ENCODE measurements at places on chromosomes 5 and 9.

DNA sequence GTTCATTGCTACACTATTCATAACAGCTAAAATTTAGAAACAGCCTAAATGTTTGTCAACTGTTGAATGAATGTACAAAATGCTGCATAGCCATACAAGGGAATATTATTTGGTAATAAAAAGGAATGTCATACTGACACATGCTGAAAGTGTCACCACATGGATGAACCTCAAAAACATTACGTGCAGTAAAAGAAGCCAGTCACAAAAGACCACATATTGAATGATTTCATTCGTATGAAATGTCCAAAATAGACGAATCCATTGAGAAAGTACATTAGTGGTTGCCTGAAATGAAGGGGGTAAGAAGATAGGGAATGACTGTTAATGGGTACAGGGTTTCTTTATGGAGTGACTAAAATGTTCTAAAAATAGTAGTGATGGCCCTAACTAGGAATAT, 11.6 kb upstream of the ECM2 start:
- DNase-seq = no peak

DNA sequence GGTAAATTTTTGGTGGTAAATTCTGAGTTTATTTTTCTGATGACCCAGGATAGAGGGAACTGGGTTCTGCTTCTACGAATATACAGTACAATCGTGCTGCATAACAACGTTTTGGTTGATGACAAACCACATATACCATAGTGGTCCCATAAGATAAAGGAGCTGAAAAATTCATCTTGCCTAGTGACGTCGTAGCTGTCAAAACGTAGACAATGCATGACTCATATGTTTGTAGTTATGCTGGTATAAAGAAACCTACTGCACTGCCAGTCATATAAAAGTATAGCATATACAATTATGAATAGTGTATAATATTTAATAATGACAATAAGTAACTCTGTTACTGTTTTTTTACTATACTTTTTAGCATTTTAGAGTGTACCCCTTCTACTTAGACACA, 244.0 kb downstream of the GAS1 start:
- DNase-seq = no peak

DNA sequence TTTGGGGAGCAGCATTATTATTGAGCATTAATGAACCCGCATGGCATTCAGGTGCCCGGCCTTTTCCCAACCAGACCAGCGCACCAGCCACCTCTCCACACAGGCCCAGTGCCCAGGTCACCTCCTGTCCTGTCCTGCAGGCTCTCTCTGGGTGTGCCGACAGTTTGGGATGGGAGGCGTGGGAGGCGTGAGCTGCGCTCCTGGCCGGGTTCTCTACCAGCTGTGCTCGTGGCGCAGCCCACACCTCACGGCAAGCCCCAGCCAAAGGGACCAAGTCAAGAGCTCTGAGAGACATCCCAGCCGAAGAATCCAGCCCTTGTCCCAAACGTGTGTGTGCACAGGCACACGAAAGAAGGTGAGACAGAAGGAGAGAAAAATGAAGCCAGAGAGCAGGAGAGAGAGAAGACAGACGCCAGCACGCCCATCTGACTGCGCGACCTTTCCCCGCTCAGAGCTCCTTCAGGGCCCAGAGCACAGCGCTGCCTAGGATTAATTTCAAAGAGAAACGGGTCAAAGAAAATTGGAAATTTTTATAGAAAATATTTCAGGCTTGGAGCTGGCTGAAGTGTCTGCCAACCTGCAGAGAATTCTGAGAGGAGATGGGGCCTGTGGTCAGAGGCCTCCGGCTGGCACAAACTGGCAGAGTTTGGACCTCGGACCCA, 81.7 kb downstream of the ADAMTS2 start:
- no peak for DNase-seq

DNA sequence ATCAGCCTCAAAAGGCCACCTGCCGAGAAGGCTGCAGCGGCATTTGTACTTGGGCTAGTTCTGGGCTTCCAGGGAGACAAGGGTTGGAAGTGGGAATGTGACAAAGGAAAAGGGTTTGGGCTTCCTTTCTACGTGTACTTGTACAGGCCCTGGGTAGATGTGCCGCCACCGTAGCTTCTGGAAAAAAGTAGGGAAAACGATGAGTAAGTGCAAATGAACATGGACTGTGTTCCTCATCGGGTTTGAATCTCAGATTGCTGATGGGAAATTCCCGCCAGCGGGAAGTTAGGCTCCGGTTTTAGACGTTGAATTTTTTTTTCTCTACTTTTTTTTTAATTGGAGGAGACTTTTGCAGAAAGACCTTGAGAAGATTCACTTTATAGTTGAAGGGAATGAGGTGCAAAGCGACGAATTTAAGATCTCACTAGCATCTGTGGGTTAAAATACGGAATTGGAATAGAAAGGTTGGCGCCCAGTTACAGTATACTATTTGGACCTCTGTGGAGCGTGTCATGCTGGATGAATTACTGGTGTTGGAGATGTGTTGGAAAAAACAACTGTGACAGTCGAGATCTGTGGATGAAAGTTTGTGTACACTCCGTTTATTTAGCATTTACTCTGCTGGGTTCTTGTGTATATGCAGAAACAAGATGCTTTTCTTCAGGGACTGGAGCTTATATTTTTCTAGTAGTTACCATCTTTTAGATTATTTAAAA, 1.2 kb downstream of the G3BP1 start:
- DNase-seq = no peak

GRCh38 chr9:112647596-112647995, 70.3 kb downstream of the INIP start:
- DNase-seq = no peak

DNA sequence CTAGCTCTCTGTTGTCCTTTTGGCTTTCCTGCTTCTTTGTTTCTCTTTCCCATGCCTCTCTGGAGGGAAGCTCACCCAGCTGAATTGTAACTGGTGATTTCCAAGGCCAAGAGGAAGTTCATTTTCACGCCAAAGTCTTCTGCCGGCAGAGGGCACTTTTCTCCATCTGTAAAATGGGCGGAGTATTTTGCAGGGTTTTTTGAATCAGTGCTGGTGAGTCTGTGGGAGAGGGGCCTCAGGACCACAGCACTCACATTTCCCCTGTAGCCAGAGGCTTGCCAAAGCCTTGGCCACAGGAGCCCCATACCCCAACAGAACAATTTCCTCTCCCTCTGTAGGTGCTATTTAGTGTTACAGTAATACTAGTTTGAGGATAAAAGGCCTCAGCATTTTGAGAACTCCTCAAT, 42.3 kb upstream of the MATR3 start:
- no peak for DNase-seq

DNA sequence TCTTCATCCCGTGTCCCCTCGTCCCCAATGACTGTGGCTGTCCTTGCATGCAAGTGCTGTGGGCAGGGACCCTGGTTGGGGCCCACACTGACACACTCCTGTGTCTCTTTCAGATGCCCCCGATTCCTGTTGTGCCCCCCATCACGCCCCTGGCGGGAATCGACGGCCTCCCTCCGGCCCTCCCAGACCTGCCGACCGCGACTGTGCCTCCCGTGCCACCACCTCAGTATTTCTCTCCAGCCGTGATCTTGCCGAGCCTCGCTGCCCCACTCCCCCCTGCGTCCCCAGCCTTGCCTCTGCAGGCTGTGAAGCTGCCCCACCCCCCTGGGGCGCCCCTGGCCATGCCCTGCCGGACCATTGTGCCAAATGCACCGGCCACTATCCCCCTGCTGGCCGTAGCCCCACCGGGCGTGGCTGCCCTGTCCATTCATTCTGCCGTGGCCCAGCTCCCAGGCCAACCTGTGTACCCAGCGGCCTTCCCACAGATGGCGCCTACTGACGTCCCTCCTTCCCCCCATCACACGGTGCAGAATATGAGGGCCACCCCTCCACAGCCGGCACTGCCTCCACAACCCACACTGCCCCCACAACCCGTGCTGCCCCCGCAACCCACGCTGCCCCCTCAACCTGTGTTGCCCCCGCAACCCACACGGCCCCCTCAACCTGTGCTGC, 75.0 kb downstream of the WNK2 start:
- no peak for DNase-seq

- DNase-seq = no peak
These were observed 289.3 kb downstream of the KIAA0825 start for GRCh38 chr5:94329115-94329514.

GRCh38 chr9:111730937-111731567, 63.7 kb downstream of the SHOC1 start:
- no peak for DNase-seq

- peak; percentile 86 for DNase-seq
These were observed 20.5 kb upstream of the GLRX start for GRCh38 chr5:95842854-95843544.

DNA sequence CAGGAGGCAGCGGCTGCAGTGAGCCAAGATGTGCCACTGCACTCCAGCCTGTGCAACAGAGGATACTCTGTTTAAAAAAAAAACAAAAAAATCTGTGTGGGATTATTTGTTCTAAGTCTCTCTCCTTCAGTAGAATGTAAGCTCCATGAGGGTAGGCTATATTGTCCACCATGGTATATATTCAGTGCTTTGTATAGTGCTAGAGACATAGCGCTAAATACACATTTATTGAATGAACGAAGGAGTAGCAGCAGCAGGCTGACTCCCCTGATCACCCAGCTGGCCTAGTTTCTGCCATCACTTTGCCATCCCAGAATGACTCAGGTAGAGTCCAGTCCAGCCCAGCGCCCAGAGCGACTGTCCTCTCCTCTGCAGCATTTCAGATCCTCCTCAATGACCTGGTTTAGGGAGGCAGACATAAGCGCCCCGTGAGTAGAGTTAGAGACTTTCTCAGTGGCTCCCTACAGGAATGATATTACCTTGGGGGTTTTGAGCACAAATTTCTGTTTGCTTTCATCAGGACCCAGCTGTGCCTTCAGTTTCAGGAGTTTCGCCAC, 716 bp downstream of the HARS1 start:
- no peak for DNase-seq

DNA sequence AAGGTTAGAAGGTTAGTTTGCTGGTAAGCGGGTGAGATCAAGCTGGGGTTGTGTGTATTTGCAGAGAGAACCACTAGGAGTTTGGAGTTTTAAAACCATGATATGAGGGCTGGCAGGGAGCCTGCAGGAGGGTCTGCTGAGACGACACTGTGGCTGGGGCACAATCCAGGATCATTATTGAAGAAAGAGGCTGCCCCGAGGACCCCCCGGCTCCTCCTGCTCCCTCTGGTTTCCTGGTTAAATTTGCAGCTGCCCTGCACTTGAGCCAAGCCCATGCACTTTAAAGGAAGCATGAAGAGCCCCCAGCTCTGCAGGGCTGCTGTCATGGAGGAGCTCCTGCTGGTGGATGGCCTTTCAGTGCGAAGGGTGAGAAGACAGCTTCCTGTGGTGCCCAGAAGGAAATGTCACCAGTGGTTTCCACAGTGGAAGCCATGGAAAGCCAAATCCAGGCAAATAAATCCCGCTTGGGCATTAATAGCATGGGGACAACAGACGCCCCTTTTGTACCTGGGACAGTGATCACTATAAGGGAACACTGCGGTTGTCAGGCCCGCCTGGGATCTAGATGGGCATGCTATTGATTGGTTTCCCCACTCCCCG, 140.7 kb downstream of the NSG2 start:
- no peak for DNase-seq

- DNase-seq = no peak
These were observed 32.3 kb downstream of the SH3GLB2 start for GRCh38 chr9:128995791-128996190.

GRCh38 chr9:122777935-122778627, 10.7 kb upstream of the OR5C1 start:
- no peak for DNase-seq

DNA sequence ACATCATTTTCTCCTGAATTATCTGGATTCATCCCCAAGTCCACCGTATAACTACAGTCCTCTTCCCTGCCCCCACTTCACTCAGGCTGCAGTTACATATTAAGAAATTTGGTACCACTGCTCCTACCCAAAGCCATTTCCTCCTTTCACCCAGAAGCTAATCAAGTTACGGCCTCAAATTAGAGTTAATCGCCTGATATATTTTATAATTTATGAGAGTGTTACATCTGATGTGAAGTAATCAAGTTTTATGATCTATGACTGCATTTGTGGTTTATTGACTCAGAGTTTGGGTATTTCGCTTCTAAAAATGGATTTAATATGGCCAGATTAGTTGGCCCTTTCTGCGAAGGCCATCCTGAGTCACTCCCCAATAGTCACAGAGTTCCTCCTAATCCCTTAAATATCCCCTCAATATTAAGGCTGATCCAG, 223.6 kb upstream of the KIF2A start:
- DNase-seq = no peak

DNA sequence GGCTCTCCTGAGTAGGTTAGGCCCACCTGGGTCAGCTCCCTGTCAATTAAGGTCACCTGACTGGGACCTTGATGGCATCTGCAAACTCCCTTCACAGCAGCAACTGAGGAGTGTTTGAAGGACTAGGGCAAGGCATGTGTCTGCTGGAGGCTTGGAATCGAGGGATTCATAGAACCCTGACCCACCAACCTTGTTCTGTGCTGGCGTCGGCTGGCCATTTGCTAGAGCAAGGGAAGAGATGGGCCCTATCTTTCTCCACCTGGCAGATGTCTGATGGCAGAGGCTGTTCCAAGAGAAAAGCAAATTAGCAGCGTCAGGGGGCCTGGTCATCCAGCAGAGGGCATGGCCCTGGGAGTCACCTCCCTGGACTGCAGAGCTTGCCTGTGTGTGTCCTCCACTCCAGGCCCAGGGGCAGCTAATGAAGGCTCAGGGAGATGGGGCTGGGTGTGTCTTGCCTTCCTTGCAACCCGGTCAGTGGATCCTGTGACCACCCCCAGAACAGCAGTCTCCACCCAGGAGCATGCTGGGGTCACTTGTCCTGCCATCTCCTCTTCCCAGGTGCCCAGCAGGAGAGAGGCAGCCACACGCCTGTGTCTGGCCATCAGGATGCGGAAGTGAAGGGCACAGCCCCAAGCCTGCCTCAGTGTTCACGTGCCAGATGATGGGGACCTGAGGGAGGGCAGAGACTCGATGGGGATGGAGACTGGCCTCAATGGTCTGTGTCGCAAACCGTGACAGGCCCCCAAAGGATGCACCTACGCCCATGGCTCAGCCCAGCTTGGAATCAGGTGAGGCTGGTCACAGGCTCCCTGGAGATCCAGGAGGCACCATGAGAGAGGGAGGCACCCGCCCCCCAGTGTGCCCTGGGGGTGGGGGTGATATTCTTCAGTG, 53.9 kb downstream of the BARX1 start:
- DNase-seq = no peak

DNA sequence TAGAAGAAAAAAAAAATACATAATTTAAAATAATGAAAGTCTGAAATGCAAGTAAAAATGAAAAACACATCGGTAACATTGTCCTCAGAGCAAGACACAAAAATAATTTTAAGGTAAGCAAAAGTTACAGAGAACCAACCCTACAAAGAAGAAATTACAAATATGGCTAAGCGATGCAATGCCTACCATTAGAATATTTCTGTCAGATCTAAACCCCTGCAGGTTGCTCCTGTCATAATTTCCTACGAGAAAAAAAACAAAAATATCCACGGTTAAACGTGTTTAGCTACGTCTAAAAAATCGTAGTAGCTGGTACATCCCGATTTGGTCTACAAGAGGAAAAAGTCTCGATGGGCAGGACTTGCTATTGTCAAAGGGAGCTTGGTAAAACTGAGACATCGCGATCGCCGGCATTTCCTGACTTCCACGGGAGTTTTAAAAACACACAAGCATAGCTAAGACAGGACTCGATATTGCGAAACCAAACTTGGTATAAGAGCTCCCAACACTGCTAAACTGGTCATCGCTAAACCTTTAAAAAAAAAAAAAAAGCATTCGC, 1.1 kb upstream of the ANXA2R start:
- DNase-seq = peak; percentile 48

Measured in NCI-H460 (cell line).